ENCODE measurements at places on chromosomes 5 and 9.

GRCh38 chr5:160545832-160546231 is 124.2 kb downstream of the PTTG1 start:
- no peak for DNase-seq

DNA sequence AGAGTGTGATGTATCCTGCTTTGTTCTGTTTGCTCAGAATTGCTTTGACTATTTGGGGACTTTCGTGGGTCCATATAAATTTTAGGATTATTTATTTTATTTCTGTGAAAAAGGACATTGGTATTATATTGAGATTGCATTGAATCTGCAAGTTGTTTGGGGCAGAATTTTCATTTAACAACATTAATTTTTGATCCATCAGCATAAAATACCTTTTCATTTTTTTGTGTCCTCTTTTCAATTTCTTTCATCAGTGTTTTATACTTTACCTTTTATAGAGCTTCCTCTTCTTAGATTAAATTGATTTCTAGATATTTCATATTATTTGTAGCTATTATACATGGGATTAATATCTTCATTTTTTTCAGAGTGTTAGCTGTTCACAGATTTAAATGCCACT is 40.8 kb upstream of the FBXL7 start:
- DNase-seq: no peak

GRCh38 chr5:90201923-90202322 is 207.6 kb downstream of the CETN3 start:
- no peak for DNase-seq

GRCh38 chr5:133399247-133399891 is 213.0 kb downstream of the FSTL4 start:
- no peak for DNase-seq

- no peak for DNase-seq
Measured at GRCh38 chr5:135264451-135265440, 134.3 kb downstream of the MACROH2A1 start.

DNA sequence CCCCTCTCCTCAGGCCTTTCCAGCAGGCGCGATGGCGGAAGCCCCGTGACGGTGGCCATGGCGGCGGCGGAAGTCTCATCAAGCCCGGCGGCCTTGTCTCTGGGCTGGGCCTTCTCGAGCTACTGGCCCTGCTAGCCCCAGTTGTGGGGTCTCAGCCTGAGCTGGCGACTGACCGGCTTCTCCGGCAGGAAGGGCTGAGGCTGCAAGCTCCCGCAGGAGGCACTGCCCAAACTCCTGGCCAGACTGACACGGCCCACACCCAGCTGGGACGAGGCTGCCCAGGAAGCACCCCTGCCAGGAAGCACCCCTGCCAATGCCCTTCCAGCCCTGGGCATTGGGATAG is 88.5 kb upstream of the ANKH start:
- no peak for DNase-seq

GRCh38 chr5:56837381-56837780 is 22.0 kb downstream of the MAP3K1 start:
- DNase-seq: no peak

DNA sequence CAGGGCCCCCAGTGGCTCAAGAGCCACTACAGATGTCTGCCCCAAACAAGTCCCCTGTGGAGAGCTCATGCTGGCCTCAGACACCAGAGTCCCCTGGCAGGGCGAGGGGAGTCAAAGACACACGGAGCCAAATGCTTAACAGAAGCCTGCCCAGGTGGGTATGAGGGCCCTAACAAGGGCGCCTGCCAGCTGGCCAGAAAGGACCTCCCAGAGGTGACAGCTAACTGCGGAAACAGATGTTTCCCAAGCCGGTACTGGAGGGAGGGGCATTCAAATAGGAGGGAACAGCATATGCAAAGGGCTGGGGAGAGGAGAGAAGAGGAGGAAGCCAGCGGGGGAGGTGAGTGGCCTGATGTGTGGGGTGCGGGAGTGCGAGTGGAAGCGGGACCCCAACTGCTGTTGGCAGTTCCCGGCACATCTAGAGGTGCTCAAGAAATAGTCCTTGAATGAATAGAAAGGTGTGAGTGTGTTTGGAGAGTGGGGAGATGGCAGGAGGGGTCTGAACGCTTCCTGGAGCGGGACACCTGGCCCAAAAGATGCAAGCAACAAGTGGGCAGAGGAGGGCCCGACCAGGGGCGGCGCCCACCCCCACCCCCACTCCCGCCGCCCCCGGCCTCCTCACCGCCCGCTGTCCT is 824 bp downstream of the MXD3 start:
- no peak for DNase-seq

DNA sequence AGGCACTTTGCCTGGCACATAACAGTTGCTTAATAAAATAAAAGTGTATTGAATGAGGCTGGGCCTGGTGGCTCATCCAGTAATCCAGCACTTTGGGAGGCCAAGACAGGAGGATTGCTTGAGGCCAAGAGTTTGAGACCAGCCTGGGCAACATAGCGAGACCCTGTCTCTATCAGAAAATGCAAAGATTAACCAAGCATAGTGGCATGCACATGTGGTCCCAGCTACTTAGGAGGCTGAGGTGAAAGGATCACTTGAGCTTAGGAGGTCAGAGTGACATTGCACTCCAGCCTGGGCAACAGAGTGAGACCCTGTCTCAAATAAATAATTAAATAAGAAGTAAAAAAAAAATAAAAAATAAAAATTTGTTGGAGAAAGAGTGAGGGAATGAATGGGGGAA is 21.2 kb downstream of the TNFAIP8 start:
- DNase-seq: no peak

- DNase-seq: no peak
Measured at GRCh38 chr9:120484162-120484561, 95.8 kb downstream of the CDK5RAP2 start.

- no peak for DNase-seq
Measured at GRCh38 chr5:142735323-142736246, 34.6 kb upstream of the ARHGAP26 start.

DNA sequence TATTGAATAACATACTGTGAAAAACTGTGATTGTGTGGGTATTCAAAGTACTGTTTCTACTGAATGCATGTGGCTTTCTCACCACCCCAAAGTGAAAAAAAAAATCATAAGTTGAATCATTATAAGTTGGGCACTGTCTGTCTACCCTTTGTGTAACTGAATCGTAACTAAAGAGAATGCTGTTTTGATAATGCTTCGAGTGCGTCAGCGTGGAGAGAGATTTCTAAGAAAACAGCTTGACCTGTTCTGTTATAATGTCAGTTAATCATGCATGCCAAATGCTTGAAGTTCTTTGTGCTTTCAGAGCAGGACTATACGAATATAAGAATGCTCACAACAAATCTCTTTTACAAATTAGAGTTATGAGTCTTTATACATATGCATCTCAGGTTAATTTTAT is 148.8 kb upstream of the SGCD start:
- DNase-seq: no peak

GRCh38 chr9:38019731-38020130 is 49.3 kb downstream of the SHB start:
- DNase-seq: no peak

GRCh38 chr5:33445798-33446197 is 5.0 kb downstream of the TARS1 start:
- DNase-seq: no peak

DNA sequence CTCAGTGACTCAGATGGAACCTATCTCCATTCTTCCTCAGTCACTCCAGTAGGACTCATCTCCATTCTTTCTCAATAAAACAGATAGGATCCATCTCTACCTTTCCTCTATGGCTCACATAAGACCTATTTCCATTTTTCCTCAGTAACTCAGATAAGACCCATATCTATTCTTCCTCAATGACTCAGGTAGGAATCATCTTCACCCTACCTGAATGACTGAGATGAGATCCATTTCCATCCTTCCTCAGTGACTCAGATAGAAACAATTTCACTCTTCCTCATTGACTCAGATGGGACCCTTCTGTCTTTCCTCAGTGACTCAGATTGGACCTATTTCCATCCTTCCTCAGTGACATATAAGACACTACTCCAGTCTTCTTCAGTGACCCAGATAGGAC is 165.1 kb downstream of the FBXO4 start:
- DNase-seq: no peak

GRCh38 chr5:15284706-15285105 is 215.3 kb upstream of the FBXL7 start:
- no peak for DNase-seq

- DNase-seq: no peak
Measured at GRCh38 chr9:93119953-93120845, 13.9 kb downstream of the NINJ1 start.

GRCh38 chr9:101711330-101711941 is 27.0 kb downstream of the GRIN3A start:
- no peak for DNase-seq

GRCh38 chr5:180340856-180341255 is 12.3 kb downstream of the GFPT2 start:
- DNase-seq: no peak

GRCh38 chr9:33661176-33661575 is 134.2 kb upstream of the PRSS3 start:
- DNase-seq: no peak

GRCh38 chr9:95857124-95857523 is 18.4 kb upstream of the ERCC6L2 start:
- DNase-seq: no peak

DNA sequence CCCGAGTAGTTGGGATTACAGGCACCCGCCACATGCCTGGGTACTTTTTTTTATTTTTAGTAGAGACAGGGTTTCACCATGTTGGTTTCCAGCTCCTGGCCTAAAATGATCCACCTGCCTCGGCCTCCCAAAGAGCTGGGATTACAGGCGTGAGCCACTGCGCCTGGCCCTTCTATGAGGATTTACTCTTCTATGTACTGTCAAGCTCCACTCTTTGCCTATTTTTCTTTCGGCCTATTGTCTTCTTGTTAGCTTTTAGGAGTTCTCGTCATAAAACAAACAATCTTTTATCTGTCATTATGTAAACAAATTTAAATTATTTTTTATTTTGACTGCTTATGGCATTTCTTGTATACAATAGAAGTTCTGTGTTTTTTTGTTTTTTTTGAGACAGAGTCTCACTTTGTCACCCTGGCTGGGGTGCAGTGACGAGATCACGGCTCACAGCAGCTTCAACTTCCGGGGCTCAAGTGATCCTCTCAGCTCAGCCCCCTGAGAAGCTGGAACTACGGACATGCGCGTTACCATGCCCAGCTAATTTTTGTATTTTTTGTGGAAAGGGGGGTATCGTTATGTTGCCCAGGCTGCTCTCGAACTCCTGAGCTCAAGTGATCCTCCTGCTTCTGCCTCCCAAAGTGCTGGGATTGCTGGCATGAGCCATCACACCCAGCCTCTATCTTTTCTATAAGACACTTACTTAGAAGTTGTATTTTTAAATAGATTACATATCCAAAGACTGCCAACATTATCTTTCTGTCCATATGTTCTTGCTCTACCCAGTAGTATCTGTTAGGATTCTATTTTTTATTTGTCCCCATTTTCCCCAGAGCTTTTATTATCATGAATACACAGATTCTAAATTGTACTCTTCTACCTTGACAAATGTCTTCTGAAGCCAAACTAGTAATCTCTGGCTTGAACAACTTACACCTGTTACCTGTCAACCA is 29.2 kb downstream of the CSNK1A1 start:
- DNase-seq: no peak

DNA sequence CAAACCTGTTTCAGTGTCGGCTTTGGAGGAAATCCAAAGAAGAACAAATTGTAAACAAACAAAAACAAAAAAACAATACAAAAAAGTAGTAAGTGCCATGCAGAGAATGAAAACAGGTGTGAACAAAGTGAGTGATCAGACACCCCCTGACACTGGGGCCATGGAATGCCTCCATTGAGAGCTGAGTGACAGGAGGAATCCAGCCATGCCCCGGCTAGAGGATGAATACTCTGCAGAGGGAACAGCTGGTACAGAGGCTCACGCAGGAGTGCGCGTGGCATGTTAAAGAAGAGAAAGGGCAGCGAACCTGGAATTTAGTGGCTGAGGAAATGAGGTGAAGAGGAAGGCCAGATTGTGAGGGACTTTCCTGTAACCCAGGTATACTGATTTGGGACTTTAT is 15.5 kb upstream of the CCNJL start:
- DNase-seq: no peak

DNA sequence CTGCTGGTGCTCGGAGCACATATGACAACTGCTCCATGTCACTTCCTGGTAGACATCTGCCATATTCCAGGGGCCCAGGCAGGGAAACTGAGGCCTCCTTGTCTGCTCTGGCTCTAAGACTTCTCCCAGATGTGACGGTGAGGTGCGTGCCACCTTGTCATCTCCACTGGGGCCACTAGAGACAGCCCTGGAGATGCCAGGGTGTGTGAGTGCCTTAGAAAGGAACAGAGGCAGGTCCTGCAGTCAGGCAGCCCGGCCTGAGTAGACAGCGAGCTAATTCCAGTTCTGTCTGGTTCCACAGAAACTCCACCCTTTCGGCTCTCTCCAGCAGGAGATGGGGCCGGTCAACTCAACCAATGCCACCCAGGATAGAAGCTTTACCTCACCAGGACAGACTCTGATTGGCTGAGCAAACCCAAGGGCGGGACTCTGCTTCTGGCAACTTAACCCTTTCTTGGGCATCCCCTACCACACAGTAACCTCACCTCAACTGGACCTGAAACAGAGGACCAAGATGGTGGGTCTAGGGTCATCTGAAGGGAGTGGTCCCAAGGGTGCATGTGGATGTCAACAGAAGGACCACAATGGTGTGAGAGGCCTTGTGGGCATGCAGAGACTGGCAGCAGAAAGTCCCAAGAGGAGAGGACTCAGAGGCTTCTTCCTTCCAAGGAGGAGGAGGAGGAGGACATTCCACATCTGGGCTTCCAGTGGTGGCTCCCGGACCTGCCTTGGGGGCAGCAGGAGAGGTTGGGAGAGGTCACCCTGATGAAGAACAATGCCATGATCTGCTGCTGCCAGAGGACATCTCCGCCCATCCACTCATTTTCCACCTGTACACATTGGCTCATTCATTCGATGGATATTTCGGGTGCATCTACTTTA is 77.7 kb downstream of the RGS3 start:
- DNase-seq: no peak

DNA sequence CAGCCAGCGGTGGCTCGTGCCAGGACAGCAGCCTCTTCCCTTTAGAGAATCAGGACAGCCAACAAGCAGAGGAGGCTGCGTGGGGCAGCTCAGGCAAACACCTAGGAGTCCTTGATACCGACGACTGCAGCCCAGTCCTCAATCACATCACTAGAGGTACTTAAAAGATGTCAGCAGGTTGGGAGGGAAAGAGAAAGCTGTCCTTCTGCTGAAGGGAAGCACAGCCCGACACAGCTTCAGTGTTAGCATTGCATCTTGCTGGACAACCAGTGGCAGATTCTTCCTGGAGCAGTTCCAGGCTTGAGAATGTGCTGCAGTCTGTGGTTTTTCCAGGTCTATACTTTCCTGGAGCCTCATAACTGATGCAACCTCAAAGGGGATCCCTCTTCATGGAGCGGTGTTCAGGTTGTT is 230.5 kb downstream of the SYK start:
- no peak for DNase-seq

DNA sequence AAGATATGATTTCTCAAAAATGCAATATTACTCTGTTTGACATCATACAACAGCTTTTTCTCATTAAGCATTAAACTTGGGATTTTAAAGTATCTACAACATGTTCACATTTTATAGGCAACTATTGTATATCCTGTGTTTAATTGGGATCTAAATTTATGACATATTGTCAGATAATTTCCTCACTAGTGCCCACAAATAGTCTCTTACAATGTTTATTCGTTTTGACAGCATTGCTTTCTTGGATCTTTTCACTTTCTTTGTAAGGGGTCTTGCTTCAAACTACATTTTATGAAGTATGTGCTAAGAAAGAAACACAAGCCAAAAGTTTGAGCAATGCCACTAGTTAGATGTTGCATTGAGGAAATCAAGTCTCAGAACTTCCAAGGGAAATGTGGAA is 285.1 kb downstream of the TMEM167A start:
- DNase-seq: no peak

Measured in stimulated activated CD4-positive, alpha-beta T cell treated with anti-CD3 and anti-CD28 coated beads, Interleukin-15, amount 100 ng/mL, for 1 hour (primary cell).